ENCODE measurements at places on chromosomes 5 and 9.

GRCh38 chr5:173178369-173178910, 34.1 kb downstream of the BNIP1 start:
- no peak for DNase-seq

GRCh38 chr5:74035521-74035937, 409.5 kb downstream of the ARHGEF28 start:
- no peak for DNase-seq

DNA sequence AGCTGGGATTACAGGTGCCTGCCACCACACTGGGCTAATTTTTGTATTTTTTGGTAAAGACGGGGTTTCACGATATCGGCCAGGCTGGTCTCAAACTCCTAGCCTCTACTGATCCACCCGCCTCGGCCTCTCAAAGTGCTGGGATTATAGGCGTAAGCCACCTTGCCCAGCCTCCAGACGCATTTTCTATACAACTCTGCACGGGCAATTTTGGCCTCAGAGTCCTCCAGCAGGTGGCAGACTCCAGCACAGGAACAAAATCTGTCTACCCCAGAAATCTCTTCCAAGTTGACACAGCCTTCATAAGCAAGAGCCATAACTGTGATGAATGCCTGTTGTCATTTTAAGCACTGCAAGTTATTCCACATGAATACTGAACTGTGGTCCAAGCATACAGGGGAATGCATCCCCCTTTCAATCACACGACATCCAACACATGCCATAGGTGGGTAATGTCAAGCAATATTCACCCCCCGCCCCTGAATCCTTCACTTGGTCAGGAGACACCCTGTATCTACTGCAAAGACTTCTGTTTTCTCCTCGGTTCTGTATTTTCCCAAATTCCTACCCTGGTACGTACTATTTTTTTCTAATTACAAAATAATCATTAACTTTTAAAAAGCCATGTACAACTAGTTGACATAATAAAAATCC, 50.8 kb downstream of the ALDH7A1 start:
- no peak for DNase-seq

DNA sequence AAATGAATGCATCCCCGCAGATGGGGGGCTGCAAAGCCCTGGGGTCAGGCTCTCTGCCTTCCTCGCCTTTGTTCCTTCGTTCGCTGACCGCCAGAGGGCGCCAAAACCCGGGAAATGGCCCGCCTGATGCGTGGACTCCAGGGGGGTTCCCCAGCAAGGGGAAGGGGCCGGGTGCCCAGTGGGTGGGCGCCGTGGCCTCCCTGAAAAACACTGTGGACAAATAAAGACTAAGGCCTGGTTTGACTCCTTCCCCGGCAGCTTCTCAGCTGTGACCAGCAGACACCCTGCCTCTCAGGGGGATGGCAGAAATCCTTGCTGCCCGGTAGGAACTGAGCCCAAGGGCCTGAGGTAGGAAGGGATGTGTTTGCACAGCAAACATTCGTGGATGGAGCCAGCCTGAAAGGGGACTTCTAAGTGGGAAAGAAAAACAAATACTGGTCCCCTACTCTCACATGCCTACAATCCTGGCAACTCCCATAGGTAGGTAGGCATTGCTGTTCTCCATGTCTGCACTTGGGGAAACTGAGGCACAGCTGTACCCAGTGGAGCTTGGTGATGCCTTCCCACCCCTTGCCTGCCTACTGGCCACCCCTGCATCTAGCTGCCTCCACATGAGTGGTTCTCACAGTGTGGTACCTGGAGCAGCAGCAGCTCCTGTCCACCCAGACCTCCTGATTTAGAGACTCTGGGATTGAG, 57.7 kb downstream of the DUSP1 start:
- no peak for DNase-seq

DNA sequence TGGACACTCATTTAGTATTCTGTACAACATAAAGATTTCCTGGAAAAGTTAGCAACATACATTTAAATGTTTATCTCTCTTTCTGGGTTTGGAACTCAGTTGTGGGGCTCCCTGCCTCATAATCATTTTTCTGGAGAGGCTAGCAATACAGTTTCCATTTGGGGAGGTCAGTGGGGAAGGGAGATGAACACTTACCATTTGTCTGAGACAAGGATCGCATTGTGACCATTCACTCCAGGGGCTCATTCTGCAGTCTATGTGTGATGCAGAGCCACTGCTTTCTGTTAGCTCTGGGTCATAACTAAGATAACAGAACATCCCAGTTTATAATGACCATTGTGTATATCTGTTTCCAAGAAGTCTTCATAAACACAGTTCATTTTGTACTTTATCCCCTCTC, 22.4 kb downstream of the C9 start:
- DNase-seq = no peak
